ENCODE measurements at places on chromosomes 2 and 18. TPM values are rescaled to one million over a fixed set of nuclear protein-coding genes. Genes with fewer than 3 reads are reported as not detected.

DNA sequence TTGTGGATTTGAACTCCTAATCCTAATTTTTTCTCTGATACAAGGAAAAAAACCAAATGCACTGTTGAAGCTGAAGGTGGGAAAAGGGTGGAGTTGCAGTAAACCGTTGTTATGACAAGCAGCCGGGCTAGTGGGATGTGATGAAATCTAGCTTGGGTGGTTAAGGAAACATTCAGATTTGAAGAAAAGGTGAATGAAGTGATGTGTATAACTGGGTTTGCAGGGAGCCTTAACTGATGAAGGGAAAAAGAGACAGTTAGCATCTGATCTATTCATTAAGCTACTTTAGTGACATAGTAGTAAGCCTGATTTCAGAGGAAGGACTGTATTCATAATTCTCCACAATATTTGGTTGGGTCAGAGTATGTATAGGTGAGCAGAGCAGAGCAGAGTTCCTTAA, 3.5 kb downstream of the EML6 start:
- DNase-seq, result no peak

DNA sequence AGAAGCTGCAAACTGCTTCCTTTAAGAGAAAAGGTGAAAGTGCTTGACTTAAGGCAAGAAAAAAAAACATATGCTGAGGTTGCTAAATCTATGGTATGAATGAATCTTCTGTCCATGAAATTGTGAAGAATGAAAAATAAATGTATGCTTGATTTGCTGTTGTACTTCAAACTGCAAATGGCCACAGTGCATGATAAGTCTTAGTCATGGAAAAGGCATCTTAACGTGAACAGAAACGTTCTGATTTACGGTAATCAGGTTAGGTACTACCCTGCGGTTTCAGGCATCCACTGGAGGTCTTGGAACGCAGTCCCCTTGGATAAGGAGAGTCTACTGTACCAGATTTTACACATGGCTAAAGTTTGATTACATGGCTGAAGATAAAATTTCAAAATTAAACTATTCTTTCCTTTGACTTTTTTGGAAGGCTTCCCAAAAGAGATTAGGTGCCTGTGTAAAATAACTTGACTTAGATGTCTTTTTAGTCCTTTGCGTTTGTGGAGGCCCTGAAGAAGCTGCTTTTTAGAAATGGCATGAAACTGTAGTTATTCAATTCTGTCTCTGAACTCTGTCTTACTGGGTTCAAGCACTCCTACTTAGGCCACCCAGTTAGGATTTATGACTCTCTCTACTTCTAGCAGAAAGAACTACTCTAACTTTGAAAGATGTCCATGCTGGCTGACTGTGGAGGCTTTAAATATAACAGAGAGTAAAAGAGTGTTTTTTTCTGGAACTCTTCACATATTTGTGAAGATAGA, 35.9 kb upstream of the SCN9A start:
- DNase-seq, result peak; percentile 80

DNA sequence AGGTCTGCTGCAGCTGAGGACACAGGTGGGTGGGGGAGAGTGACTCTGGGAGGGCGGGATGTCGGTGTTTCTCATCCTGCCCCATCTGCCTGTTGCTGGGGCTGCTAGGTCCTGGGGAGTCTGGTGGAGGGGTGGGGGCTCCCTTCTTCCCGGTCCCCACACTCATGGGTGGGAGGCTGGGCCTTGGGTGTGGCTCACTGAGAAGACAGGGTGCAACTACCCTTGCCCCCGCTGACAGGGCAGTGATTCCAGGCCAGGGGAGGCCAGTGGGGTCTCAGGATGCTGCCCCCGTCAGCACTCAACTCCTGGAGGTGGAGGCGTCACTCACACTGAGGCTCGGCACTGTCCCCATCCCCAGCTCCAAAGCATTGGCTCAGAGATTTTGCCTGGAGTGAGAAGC, 7.7 kb upstream of the NFATC1 start:
- DNase-seq, result no peak

DNA sequence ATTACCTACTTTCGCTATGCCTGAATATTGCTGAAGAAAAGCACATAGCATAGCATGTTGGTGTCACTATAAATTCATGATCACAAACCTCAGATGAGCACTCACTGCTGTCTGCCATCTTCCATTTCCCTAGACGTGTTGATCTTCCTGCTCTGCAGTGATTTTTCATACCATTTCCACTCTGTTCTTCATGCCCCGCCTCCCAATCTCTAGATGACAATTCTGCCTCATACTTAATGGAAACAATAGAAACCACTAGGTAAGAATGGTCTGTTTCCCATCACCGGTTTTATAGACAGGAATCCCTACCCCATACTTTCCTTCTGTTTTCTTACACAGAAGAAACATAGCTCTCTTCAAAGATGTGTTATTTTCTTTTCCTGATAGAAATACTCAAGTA, 63.8 kb downstream of the PIK3C3 start:
- no peak for DNase-seq

GRCh38 chr2:221439761-221440479, 132.2 kb downstream of the EPHA4 start:
- DNase-seq, result no peak

- no peak for DNase-seq
Observed at GRCh38 chr2:234765279-234765678, 186.5 kb upstream of the SH3BP4 start.

GRCh38 chr2:208579678-208580077, 173.1 kb downstream of the PTH2R start:
- no peak for DNase-seq

- no peak for DNase-seq
Observed at GRCh38 chr2:8966123-8966908, 37.2 kb downstream of the MBOAT2 start.

DNA sequence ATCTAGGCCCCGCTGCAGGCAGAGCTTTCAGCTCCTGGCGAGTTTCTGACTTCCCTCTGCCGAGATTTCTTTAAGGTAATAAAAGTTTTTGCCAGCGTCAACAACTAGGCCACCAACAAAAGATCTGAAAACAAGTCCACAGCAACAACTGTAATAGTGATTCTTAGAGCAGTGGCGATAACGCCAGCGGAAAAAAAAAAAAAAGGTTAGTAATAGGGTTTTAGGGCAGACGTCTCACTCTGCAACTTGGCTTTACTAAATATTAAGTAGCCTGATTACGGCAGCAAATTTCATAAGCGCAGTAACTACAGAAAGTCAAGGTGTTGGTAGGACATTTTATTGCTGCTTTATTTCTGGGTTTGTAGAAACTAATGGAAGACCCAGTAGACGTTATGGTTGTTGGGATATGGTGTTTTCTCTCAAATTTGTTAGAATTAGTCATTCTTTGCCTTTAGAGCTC, 481 bp downstream of the SLC30A6 start:
- no peak for DNase-seq

DNA sequence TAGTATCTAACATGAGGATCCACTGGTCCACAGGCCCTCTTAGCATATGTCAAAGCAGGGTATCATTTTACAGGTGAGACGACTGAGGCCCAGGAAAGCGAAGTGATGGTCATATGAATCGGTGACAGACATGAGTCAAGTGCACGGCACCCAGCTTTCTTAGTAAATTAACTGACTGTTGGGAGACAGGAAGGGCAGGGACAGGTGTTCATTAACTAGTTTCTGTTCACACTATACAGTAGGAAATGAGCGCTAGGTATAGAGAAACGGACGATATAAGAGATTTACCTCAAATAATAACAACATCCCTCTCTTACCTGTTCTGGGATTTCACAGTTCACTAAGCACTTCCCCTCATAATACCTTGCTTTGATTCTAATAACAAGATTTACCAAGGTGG, 1.7 kb upstream of the SMARCAL1 start:
- DNase-seq, result no peak

DNA sequence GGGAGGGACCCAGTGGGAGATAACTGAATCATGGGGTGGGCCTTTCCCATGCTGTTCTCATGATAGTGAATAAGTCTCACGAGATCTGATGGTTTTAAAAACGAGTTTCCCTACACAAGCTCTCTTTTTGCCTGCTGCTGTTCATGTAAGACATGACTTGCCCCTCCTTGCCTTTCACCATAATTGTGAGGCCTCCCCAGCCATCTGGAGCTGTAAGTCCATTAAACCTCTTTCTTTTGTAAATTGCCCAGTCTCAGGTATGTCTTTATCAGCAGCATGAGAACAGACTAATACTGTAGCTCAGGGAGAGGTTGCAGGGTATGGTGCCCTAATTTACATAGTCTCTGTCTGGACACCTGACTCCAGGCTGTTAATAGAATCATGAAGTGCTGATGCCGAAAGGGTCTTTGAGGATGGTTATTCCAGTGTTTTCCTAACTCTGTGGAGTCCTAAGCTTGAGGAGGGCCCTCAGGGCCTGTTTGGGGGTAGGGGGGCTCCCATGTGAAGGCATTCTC, 343.2 kb downstream of the ALK start:
- no peak for DNase-seq

- no peak for DNase-seq
Observed at GRCh38 chr2:61970807-61971556, 65.5 kb downstream of the COMMD1 start.

- DNase-seq, result no peak
Observed at GRCh38 chr2:43925431-43925830, 70.4 kb downstream of the LRPPRC start.

DNA sequence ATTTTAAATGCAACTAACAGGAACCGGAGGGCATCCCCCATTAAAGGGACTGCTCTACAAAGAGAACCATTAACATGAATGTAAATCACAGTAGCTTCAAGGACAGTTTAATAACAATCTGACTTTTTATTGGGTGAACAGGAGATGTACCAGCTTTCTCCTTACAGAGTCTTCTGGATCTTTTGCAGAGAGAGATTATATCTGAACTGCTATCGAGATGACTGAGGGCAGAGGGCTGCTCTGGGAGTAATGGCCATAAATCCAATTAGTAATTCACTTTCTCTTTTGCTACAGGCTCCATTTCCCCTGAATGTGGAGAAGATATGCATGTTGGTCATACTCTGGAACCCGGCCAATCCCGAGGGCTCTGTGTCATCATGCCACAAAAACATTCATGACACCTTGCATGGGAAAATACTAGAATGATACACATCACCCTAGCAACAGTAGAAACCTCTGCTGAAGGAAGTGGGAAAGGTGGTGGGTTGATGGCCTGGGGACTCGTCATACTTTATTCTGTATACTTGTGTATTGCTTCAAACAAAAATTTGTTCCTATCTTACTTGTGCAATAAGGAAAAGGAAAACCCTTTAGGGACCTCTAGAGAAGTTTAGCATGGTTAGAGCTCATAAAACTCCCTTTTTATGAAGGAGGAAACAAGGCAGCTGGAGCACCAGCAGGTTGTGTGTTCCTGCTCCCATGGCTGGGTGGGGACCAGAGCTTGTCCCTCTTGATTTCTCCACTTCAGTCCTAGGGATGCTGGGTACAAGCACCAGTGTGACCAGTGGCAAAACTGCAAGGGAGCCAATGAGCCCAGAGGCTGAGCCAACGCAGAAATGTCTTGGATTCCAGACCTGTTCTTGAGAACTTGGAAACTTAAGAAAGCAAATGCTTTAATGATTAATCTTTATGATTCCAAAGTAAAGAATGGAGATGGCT, 26.0 kb downstream of the CTAGE1 start:
- peak; percentile 78 for DNase-seq

The ADGRF3 gene
- total RNA-seq, result 0.18 TPM

The COL5A2 gene
- total RNA-seq, result 1,030 TPM

The ZBTB7C gene
- 0.50 TPM for total RNA-seq

The G6PC2 gene
- total RNA-seq, result not detected
